ENCODE measurements at places on chromosomes 4 and X. TPM values are rescaled to one million over a fixed set of nuclear protein-coding genes. Genes with fewer than 3 reads are reported as not detected.

The ITIH6 gene
- total RNA-seq: not detected

DNA sequence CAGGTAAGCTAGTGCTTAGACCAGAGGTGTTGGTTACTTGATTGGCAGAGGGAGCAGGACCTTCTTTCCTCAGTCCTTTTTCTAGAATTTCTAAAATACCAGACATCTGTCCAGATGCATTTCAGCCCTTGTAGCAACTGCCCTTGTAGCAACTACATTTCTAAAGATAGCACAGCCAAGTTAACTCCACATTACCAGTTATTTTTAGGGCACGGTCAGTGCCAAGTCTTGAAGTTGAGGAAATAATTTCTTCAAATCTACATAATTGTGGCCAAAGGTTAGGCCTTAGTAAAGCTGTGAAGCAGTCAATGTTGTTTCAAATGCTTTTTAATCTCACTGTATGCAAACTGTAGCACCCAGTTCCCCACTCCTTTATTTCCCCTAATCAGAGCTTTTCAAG is 62.9 kb downstream of the MID1IP1 start:
- DNase-seq: no peak

DNA sequence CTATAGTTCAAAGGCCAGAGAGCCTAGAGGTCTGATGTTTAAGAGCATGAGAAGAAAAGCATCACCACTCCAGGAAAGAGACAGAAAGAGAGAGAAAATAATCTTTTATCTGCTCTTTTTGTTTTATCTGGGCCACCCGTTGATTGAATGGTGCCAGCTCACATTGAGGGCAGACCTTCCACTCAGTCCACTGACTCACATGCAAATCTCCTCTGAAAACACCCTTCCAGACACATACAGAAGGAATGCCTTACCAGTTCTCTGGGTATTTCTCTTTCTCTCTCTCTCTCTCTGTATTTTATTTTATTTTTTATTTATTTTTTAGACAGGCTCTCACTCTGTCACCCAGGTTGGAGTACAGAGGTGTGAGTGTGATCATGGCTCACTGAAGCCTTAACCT is 252.5 kb downstream of the DTHD1 start:
- DNase-seq: no peak

The TMEM35A gene
- total RNA-seq: 5.8 TPM

GRCh38 chr4:89639395-89639794 is 197.6 kb downstream of the SNCA start:
- DNase-seq: no peak

The PPA2 gene
- 96.4 TPM for total RNA-seq

DNA sequence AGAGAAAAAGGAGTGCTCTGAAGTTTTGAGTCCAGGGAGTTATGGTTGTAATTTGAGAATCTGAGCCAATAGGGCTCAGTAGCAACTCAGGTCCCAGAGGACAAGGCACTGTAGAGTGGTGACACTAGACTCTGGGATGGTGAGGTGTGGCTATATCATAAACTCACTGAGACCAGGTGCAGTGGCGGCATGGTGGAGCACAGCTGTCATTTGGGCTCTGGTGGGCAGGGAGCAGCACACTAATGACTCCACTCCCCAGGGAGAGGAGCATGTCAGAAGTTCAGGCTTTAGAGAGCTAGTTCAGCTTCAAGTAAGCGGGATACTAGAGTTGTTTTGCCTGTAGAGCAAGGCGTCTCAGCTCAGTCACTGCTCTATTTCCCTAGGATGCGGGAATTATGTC is 165.4 kb upstream of the USP38 start:
- no peak for DNase-seq

GRCh38 chr4:151675411-151675971 is 85.3 kb downstream of the GATB start:
- DNase-seq: no peak

DNA sequence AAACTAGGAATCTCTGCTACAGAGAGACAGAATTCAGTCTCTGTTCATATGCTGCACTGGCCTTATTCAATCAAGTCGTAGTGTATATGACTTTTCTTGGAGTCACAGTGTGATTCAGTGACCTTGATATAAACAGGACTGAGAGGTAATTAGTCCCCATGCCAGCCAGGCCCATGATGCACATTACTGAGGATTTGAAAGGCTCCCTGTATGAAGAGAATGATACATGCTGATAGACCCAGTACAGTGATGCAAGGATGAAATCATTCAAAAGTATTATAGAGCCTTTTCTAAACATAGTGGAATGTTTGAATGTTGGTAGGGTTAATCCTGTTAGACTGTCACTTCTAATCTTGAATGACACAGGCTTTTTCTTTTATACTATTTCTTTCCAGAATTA is 34.1 kb downstream of the ANXA3 start:
- no peak for DNase-seq

GRCh38 chr4:1379351-1379781 is 26.9 kb downstream of the NKX1-1 start:
- DNase-seq: no peak

The GABRG1 gene
- not detected for total RNA-seq

DNA sequence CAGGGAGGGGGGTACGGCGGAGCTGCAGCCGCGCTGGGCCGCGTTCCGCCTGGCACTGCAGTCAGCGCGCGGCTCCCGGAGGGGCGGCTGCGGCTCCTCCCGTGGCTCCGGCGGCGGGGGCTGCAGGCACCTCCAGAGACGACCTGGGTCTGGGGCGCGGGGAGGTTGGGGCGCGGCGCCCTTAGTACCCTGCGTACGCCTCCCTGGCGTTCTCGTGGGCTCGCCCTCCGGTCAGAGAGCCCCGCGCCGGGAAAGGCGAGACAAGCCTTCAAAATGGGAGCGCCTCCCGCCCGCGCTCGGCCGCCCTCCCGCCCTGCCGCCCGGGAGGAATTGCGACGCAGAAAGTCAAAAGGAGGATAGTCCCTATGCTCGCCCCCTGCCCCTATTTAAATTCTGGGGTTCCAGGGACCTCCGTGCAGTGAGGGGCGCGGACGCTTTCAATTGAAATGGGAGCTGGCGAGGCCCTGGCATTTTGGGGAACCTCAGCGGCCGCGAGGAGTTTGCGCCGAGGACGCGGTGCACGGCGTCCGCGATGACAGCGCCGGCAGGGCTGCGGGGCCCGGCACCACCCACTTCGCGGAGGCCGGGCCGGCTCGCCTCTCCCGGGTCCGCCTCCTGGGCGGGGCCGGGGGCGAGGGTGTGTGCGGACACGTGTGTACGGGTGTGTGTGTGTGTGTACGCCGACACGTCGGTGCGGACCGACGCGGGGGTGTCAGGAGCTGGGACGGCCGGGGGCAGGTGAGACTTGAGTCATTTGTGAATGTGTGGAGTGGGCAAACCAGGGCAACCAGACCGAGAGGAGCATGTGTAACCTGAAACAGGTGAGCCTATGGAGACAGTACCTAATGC is 544 bp downstream of the HERC3 start:
- DNase-seq: peak; percentile 35

- DNase-seq: no peak
Observed at GRCh38 chrX:14598330-14598729, 69.0 kb downstream of the GLRA2 start.

The CD40LG gene
- not detected for total RNA-seq

The CHRNA9 gene
- total RNA-seq: 0.43 TPM

DNA sequence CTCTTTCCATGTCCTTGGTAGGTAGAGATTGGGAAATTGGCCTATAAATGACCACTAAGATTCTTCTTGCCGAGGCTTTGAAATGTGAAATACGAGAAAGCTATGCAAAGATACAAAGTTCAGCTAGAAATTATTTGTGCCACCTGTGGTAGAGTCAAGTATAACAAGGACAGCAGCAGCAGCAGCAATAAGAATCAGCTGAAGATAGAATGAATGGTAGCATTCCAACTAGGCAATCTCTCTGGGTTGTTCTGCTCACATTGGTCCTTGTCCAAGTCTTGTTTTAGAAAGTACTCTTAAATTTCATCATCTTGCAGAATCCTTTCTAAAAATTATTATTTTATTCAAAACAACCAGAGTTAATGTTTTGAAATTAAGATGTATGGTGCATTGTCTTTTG is 67.8 kb upstream of the PCDH10 start:
- DNase-seq: no peak

- no peak for DNase-seq
Observed at GRCh38 chr4:86706923-86707597, 112.9 kb downstream of the PTPN13 start.

DNA sequence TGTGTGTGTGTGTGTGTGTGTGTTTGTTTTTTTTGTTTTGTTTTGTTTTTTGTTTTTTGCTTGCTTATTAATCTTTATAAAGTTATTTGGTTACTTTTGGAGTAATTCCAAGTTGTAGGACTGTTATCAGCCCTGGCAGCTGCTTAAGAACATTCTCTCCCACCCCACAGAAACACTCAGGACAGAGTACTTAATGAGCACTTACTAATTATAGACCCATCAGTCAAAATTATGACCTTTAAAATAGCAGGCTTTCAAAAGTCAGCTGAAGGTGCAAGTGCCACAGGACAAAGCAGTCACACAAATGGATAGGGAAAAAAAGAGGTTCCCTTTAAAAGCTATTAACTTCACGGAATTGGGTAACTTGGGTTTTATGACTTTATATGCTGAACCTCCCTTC is 69.0 kb downstream of the BEND2 start:
- no peak for DNase-seq

The UGT2B11 gene
- 0.93 TPM for total RNA-seq

- no peak for DNase-seq
Observed at GRCh38 chr4:56971383-56971782, 6.0 kb downstream of the NOA1 start.

The ZNF711 gene
- total RNA-seq: 36.0 TPM

DNA sequence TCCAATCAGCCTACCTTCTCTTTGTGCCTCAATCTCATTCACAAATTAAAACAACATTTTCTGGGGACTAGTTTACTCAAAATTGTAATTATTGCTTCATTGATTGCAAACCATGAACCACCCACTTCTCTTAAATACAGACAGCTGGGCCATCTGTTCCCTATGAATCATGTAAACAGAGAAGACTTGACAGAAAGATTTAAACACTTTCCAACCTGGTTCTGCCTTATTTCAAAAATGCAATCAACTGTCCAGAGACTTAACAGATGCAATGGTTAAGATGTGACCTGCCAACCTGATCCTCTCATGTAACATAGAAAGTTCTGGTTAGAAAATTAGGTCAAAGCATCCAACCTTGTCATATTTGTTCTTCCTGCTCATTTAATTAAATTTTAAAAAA is 20.8 kb upstream of the SERTM2 start:
- no peak for DNase-seq

- DNase-seq: no peak
Observed at GRCh38 chrX:53695946-53696549, 9.5 kb upstream of the HUWE1 start.

The MAGEA10 gene
- total RNA-seq: not detected

DNA sequence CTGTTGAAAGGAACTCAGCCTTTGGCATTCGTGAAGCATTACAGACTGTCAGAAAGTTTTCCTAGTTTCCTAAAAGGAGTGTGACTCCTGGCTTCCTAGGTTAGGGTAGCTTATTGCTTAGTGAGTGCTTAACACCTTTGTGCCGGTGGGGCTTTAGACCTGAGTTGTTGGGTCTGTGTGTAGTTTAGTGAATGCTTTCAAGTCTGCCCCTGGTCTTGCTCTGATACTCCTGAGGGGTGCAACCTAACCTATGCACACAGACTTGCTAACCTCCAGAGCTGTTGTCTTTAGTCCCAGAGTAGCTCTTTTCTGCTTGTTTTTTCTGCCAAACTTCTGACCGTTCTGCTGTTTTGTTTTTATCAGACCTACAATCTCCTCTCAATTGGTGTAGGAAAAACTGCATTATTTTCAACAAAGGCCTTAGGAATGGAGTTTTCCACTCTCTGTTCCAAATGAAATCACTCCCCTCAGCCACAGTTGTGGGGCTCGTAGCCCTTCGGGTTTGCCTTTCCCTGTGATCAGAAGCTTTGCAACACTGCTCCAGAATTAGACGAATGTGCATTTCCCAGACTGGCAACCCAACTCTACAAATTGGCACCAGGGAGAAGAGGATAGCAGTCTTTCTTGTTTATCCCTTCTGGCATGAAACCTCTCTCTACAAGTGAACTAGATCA is 1399.1 kb upstream of the PCDH7 start:
- DNase-seq: no peak

DNA sequence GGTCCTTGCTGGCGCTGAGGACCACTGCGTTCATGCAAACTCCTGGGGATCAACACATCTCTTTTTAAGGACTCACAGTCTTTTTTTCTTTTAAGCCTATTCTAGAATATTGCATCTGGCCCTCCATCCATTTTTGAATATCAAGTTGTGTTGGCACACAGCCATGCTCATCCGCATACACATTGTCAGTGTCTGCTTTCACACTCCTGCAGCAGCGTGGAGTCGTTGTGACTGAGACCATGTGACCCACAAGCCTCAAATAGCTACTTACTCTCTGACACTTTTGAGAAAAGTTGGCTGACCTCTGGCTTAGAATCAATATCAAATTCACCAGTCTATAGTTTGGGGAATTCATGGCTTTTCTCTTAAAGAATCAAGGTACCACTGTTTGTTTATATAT is 191.8 kb upstream of the S100G start:
- no peak for DNase-seq

The EXOC1L gene
- total RNA-seq: not detected

DNA sequence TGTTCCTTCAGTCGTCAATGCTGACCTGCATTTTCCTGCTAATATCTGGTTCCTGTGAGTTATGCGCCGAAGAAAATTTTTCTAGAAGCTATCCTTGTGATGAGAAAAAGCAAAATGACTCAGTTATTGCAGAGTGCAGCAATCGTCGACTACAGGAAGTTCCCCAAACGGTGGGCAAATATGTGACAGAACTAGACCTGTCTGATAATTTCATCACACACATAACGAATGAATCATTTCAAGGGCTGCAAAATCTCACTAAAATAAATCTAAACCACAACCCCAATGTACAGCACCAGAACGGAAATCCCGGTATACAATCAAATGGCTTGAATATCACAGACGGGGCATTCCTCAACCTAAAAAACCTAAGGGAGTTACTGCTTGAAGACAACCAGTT is 12.6 kb downstream of the TLR8 start:
- DNase-seq: no peak

The IGSF1 gene
- 14.6 TPM for total RNA-seq

The PCDH18 gene
- 8.4 TPM for total RNA-seq

GRCh38 chr4:25904748-25905082 is 9.3 kb upstream of the SMIM20 start:
- DNase-seq: no peak

- no peak for DNase-seq
Observed at GRCh38 chr4:6335040-6335590, 65.5 kb downstream of the WFS1 start.

GRCh38 chr4:141636082-141636770 is at the start of gene IL15:
Gene IL15, plus strand, starts transcription at chr4:141636583. Its CDS starts 82,882 bp downstream, at chr4:141719465.
- DNase-seq: peak; percentile 31

The DLG3 gene
- 107 TPM for total RNA-seq

Measured in progenitor cell of endocrine pancreas (in vitro differentiated cells).